C1 segment of cervical spinal cord (tissue), 14 donors: ENCODE measurements at places on chromosomes 12 and 14.

DNA sequence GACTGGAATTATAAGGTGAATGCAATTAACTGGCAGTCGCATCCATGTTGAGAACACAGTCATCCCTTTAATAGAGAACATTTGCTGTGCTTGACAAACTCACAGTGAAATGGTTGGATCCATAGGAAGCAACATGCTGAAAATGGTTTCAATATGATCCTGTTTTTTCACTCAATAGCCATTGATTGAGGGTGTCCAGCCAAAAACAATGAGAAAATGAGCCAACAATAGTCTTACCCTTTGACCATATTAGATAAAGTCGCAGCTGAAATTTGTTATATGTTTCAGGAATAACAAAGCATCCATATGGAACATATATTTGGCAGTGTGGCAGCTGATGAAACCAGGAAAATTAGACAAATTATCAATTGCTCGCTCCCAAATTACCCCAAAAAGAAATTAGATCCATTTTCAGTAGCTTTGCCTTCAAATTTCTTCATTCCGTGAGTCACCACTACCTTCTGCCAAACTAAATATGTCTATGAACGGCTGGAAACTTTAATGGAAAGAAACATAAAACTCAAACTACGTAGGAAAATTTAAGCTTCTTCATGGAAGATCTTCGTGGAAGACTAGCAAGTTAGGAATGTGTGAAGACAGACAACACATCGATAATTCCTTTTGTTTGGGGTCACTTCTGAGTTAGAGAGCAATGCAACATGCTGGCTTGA, 17.4 kb downstream of the IGF1 start:
- no peak for DNase-seq

GRCh38 chr14:66606826-66607225, 98.9 kb downstream of the GPHN start:
- no peak for DNase-seq

GRCh38 chr14:100780646-100781355, 45.1 kb upstream of the MEG3 start:
- no peak for DNase-seq

DNA sequence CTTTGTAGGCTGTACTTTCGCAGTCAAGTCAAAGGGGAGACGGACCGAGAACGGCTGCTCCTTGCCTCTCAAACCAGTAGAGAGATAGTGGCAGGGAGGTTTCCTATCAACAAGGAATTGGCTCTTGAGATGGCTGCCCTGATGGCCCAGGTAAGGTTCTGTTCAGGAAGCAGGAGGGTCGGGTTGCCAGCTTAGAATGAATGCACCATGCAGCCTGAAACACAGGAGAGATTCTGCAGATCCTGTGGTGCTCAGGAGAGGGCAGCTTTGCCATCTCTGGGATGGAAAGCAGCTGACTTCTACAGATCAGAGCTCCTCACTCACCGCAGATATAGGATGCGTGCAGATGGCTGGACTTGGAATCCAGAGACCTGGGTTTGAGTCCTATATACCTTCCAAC, 18.0 kb downstream of the PIGH start:
- DNase-seq, result no peak

DNA sequence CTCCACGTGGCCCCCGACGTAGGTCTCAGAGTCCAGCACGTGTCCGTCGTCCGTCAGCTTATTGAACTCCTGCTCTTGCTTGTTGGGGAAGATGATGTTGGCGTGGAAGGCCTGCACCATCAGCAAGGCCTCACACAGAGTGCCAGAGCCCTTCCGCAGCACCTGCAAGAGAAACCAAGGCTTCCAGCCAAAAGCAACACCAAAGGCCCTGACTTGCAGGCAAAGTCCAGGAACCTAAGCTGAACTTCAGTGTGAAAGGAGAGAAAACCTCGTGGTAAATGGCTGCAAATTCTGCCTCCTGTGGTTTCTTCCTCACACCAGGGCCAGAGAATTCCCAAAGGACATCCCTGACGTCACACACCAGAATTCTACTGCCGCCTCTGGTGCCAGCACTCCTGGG, 14.5 kb downstream of the POLE start:
- no peak for DNase-seq

- DNase-seq, result no peak
Measured at GRCh38 chr12:82510386-82510785, 152.1 kb downstream of the METTL25 start.

GRCh38 chr14:50397390-50398188, 908 bp upstream of the CDKL1 start:
- DNase-seq, result no peak

- DNase-seq, result no peak
Measured at GRCh38 chr14:45095143-45095542, 11.2 kb downstream of the PRPF39 start.

DNA sequence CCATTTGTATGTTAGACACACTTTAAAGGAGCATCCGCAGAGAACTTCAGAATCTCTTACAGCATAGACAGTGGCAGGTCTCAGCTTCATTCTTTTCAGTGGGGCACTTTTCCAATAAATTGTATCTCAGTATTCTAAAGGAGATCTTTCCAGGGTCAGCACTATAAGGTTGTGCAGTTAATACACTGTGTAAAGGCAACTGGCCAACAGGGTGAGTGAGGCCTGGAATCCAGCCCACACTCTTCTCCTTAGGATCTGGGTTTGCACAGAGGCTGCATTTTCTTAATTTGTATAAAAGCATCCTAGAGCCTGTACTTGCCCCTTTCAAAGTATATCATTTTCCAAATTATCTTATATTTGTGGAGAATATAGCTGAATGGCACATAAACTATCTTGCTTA, 94.2 kb downstream of the MYF5 start:
- no peak for DNase-seq

GRCh38 chr12:6840761-6841515, at the start of gene GNB3:
TSS of gene GNB3 (plus strand) at chr12:6840925. CDS start at chr12:6841288, 363 bp downstream.
- DNase-seq, result no peak

DNA sequence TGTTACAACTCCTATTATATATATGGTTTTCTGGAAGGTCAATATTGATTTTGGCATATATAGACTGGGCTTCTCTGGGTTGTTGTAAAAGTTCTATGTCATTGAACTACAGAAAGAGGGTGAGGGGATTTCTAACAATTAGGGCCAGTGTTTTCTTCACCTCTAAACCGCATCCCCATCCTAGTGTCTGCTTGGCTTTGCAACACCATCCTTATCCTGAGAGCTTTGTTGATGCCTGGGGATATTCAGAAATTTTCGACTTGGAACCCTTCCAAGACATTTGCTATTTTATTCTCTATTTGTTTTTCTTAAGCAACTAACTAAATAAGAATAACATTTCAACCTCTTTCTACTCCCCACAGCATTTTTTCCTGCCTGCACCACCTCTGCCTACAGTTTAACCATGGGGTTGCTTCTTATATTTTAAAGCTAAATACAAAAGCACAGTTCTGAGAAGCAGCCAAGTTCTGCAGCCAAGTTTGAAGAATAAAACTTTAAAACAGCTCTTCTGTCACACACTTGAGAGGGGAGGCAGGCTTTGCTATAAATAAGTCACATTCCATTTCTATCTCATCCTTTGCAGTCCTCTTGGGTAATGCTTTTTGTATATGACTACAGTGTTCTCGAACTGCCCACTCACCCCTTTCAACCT, 53.4 kb downstream of the RGS6 start:
- no peak for DNase-seq

- DNase-seq, result no peak
Measured at GRCh38 chr12:62603811-62604098, 137.1 kb downstream of the MON2 start.

DNA sequence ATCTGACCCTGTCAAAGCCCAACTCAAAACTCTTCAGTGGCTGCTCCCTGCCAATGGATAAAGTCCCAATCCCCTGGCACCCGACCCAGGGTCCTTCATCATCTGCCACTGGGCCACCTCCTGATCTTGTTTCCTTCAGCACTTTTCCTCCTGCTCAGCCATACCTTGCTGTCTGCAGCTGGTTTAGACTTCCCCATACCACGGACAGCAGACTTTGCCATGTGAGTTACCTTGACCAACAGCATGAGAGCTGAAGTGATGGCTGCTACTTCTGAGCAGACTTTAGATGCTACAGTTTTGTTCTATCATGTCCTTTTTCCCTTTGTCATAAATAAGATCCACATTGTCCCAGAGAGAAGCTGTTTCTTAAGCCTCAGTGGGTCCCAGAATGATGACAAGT, 33.3 kb upstream of the STON2 start:
- no peak for DNase-seq

DNA sequence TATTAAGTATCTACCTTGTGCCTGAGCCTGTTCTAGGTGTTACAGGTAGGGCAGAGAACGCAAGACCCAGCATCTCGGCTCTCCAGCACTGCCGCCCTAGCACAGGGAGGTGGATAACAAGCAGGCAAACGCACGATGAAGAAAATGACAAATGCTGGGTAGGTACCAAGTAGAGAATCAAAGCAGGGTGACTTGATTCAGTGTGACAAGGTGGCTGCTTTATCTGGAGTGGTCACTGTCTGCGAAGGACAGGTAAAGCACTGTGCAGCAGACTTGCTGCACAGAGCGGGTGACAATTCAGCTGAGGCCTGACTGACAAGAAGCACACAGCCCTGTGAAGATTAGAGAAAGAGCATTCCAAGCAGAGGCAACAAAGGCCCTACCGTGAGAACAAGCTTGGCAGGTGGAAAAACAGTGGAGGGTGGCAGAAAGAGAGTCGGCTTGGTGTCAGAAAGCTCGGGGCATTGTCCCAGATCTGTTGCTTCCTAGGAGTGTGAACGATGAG, 12.9 kb downstream of the PRKCH start:
- DNase-seq, result no peak

- DNase-seq, result no peak
Measured at GRCh38 chr12:72586456-72586855, 314.3 kb downstream of the TRHDE start.

DNA sequence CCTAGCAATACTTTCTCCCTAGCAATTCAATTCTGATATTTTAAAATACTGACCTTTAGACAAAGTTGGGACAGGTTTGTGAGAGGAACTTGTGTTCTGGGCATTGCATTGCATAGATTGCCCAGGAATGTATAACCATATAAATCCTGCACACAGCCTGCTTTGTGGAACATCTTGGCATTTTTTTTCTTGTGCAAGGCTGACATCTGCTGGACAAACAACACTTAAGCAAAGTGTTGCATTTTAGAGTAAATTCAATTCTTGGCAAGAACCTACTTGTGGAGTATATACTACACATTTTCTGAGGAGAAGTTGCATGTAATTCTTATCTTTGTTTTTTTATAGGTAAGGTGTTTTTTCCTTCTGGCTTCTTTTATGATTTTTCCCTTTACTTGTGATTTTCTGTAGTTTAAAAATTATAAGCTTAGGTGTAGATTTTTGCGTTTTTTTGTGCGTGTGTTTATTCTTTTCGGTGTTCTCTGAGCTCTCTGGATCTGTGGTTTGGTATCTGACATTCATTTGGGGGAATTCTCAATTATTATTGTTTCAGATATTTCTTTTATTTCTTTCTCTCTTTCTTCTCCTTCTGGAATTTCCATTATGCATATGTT, 26.4 kb downstream of the TESPA1 start:
- peak; percentile 17 for DNase-seq

DNA sequence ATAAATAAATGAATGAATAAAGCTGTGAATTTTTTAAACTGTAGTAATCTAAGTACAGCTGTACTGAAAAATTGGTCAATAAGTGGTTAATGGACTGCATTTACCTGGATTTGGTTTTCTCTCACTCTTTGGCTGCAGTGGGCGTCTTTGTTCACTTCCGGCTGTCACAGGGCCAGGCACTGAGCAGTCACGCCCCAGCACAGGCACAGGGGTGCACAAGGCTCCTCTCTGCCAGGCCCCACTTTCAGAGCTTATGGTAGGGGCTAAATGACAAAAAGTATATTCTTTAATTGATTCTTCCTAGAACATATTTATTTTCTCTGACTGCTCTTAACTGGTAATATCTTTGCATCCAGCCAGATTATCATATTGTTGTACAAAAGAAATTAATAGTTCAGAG, 70.6 kb upstream of the DYNC1H1 start:
- no peak for DNase-seq

DNA sequence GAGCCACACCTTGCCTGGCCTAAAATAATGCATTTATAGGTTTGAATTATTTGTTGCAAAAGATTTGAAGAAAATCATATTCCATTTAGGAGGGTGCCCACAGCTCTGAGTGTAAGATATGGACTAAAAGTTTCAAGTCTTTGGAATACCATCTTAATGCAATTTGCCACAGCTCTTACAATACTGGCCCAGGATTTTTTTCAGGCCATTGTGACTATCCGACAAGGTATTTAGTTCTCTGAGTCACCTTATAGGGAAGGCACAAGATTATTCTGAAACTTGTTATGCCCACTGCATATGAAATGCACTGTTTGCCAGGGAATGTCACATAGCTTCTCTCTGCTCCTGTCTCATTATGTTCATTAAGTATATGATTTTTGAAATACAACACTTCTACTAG, 29.6 kb upstream of the SLC6A13 start:
- DNase-seq, result no peak

GRCh38 chr14:75986439-75986765, 839 bp downstream of the IFT43 start:
- no peak for DNase-seq

GRCh38 chr12:111108726-111109125, 188.3 kb upstream of the MYL2 start:
- no peak for DNase-seq

- no peak for DNase-seq
Measured at GRCh38 chr12:54565310-54565985, 16.0 kb downstream of the PDE1B start.

DNA sequence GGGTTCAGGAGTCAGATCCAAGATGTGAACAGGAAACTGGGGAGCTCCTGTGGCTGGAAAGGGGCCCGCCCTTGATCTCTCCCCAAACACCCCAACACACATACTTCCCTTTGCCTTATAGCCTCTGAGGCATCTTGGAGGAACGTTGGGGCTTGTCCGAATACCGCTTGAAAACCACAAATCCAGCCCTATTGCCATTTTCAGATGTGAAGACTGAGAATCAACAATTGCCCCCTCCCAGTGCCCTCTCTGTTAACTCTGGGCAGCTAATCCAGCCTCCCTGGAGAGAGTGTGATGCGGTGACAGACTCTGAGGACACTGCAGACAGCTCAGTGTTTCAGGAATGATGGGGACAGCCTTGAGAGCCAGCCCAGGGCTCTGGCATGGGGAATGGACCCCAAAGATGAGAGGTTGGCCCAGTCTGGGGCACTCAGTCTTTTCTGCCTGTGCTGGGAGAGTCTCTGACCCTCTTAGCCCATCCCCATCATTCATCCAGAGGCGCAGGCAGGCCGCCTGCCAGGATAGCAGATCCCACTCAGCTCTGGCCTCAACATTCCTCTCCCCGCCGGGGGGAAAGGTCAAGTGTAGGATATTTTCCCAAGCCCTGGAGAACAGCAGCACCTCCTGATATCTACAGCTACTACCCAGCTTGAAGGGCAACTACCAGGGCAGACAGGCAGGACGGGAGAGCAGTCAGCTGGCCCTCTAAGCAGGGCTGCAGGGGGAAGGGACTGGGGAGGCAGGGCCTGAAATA, 24.6 kb upstream of the LTBP2 start:
- no peak for DNase-seq

DNA sequence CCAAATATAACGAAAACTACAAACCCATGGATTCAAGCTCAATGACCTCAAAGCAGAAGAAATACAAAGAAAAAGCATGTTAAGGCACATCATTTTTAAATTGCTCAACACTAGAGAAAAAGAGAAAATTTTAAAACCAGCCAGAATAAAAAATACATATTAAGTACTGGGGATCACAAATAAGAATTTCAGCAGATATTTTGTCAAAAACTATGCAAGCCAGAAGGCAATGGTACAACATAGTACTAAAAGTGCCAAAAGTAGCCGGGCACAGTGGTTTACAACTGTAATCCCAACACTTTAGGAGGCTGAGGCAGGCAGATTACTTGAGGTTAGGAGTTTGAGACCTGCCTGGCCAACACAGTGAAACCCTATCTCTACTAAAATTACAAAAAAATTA, 10.2 kb downstream of the SGPP1 start:
- no peak for DNase-seq
